ENCODE measurements at places on chromosomes 6 and 20.

GRCh38 chr6:84242265-84242664 lies 14.8 kb upstream of the CEP162 start:
- DNase-seq = no peak

GRCh38 chr20:62064770-62065673 lies 659 bp downstream of the TAF4 start:
- DNase-seq = no peak

- no peak for DNase-seq
These were observed 26.4 kb downstream of the ARMC2 start for GRCh38 chr6:108874470-108875160.

DNA sequence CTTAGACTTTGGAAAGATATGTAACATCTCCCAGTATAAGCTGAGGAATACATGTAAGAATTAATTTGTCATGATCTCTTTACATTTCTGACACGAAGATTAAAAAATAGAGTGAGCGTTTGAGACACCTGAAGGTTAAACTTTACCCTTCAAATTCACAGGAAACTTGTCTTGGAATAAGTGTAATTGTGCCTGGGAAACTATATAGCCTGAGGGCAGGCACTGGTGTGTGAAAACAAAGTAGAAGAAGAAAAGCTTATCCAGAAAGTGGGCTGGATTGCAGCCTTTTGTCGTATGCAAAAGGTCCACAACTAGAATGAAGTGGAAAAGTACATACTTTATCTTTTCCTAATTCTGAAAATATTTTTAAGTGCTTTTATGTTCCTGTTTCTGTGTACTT lies 275.7 kb upstream of the TCF21 start:
- DNase-seq = no peak

DNA sequence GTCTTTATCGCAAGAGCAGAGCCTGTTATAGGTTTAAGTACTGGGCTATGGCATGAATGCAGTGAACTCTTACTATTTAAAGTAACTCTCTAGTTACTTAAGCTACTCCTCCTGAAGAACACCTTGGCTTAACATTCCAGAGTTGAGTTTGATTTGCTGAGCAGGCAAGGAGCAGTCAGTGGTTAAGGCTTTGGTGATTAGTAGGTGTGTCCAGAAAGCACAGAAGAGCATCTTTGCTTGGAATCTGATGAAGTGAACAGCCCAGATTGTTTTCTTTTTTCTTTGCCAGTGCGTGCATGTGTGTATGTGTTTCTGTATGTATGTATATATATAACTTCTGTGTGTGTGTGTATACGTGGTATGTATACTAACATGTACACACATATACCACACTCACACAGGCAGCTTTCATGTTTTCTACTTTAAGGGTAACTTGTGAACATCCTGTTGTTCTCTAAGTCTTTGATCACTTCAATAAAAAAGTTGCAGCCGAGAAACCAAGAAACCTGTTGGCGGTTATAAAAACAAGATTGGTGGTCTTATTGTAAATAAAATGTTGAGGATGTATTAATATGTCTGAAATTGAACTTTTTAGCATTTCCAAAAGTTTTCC lies 56.2 kb upstream of the TULP4 start:
- DNase-seq = no peak

DNA sequence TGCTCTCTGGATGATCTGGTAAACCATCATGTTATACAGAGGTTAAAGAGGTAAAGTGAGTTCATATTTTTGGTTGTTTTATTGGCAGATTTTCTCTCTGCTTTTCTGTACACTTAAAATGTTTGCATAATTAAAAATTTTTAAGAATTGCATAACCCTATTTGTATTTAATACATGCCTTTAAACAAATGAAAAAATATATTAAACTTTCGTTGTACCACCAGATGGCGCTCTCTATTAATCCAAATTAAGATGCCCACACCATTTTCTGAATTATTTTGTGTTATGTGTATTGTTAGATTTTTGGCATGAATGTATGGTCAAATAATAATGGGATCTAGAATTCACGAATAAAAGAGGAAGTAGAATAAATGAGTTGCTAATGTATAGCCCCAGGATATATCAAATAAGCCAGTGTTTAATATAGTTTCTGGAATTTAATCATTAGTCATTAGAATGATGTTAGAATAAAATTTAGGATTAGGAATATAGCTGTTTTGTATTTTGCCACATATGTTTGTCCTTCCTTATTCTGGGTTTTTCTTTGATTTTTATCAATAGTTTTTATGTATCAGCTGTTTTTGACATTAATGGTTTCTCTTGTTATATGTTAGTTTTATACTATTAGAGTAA lies 38.9 kb downstream of the SMAP1 start:
- DNase-seq = peak; percentile 10

DNA sequence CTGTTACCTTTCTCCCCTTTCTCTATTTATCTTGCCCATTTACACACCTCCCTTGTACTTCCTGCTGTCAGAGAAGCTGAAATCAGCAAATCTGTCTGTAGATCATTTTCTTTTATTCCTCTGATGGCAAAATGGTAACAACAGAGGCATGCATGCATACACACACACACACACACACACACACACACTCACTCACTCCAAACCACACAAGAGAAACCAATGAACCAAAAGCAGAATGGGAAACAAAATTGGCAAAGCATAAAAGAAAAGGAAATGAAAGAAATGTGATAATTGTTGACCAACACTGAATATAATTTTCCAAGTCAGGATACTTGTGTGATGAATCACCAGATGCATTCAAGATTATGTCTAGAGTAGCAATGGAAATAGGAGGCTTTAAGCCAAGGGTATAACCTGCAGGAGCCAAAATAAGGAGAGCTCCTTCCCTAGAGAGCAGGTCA lies 172.4 kb downstream of the PLCB4 start:
- DNase-seq = peak; percentile 55

- DNase-seq = no peak
These were observed 179.2 kb upstream of the PHACTR1 start for GRCh38 chr6:12537389-12537788.

DNA sequence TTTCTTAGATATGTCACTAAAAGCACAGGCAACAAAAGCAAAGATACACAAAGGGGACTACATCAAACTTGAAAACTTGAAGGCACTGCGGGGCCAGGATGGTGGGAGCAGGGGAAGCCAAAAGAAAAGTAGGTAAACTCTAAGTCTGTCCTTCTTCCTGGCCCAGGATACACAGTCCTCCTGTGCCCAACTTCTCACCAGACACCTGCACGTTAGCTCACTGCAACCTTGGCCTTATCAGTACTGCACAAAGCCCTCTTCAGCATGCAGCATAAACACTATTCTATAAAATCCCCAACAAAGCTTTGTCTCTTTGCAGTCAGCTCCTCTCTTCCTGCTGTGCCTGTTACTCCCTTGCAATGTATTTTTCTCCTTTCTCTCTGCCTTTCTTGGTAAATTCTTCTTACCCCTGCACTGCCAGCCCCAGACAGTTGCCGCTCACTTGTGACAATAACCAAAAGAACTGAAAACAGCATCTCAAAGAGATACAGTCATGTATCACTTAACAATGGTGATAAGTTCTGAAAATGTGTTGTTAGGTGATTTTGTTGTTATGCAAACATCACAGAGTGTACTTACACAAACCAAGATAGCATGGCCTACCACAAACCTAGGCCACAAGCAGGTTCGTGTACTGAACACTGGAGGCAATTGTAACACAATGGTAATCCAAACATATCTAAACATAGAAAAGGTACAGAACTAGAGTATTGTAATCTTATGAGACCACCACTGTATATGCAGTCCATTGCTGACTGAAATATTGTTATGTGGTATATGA lies 51.2 kb downstream of the NINL start:
- no peak for DNase-seq

- DNase-seq = no peak
These were observed 159.2 kb downstream of the MTFR2 start for GRCh38 chr6:136090929-136091328.

GRCh38 chr6:124487623-124488431 lies 474.4 kb upstream of the RNF217 start:
- peak; percentile 63 for DNase-seq

DNA sequence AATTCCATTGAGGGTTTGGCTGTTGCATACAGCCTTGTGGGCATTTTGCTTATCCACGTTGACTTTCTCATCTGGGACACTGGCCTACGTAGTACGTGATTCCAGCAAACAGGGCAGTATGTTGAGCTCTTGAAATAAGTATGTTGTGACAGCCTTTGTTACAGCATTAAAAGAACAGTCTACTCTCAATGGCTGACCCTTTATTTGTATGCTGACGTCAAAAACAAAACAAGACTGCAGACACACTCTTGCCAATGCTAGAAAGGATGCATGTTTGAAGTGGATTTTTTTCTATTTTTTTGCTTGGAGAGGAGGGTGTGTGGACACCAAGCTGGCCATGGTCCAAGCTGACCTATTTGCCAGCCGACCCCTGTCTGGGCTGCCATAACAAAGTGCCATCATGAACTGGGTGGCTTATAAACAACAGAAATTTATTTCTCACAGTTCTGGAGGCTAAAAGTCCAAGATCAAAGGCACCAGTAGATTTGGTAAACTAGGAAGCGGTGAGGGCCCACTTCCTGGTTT lies 10.8 kb upstream of the SNHG17 start:
- DNase-seq = no peak

Measured in mammary epithelial cell (primary cell).